ENCODE measurements at places on chromosomes 1 and 21.
A peak's percentile ranks its signal among the peaks of the same experiment; 100 is the strongest.

DNA sequence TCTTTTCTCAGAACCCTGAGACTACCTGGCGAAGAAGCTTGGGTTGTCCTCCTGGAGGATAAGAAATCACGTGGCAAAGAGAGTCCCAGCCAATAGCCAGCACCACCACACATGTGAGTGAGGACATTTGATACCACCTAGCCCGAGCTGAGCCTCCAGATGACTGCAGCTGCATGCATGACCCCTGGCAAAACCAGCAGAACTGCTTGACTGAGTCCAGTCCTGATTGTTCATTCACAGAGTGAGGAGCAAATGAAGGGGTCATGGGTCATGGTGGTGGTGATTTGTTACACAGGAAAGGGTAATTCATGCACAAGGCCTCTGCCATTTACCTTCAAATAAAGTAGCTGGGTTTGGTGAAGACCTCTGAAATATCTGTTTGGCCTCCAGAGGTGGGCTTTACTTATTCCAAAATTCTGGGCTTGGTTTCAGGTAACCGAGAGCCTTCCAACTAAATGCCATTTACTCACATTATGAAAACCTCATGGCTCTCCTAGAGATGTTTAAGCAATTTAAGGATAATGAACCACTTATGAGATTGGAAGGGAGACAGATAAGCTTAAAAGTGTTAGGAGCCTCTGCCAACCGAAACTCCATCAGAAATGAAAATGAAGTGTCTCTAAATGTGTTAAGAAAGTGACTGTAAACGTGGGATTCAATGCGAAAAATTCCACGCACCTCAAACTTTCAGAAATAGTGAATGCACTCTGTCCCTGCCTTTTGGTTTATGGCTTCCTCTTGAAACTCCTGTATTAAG lies 163.3 kb downstream of the SLC35F3 start:
- DNase-seq = no peak

DNA sequence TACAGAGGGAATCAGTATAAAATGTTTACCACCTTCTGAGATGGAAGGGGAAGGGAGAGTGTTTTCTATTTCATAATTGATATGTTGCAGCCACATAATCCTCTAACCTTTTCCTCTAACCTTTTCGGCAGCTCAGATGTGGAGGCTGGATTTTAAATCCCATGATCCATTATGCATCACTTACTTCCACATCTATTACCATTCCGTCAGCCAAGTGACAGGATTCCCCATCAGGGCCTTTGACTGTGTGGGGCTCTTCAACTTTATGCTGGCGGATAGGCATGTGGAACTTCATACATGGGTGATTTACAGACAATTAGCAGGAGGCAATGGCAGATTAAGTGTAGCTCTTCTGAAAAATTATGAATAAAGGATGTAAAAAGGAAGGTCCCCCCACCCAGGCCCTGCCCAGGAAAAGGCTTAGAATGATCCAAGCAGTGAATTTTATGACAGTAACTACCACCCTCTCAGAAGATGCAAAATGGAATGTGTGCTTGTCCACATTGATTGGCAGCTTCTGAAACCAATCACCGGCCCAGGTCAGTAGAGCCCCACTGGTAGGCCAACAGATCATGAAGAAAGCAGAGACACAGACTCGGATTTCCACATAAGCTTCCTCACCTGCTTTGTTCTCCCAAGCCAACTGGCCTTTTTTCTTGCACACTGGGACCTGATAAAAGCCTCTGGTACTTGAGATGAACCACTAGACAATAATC lies 147.0 kb downstream of the ST6GALNAC5 start:
- no peak for DNase-seq

GRCh38 chr1:72634946-72635345 lies 352.6 kb upstream of the NEGR1 start:
- no peak for DNase-seq

- DNase-seq = no peak
These were observed 14.7 kb upstream of the GPR37L1 start for GRCh38 chr1:202107801-202108731.

DNA sequence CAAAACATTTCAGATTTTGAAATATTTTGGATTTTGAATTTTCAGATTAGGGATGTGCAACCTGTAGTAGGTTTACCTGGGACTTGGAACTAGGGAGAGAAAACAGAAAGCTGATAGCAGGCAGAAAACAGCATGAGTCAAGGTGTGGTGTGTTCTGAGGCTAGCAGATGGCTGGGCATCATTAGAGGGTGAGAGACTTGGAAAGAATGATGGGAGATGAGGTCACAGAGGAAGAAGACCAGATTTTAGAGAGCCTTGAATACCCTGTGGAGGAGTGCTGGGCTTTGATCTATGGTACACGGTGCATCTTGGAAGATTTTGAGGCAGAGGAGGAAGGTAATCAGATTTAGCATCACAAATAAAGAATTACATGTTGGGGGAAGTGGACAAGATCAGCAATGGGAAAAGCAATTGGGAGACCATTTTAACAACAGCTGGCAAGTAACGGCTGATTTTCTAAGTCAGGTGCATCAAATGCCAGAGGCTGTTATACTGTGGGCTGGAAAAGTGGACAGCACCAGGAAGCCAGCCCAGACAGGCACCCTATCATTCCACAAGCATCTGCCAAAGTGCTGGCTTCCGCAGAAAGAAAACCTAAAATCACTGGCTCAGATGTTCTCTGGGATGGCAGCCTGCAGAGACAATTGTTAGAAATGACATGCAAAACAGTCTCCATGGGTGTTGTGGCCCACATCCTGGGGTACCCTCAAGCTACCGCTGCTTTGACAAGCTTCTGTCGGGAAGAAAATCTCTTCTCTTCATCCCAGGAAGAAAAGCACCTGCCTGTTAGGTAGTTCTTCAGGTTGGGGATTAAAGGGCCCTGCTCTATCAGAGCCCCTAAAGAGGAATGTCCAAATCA lies 30.9 kb upstream of the CAMK1G start:
- no peak for DNase-seq

DNA sequence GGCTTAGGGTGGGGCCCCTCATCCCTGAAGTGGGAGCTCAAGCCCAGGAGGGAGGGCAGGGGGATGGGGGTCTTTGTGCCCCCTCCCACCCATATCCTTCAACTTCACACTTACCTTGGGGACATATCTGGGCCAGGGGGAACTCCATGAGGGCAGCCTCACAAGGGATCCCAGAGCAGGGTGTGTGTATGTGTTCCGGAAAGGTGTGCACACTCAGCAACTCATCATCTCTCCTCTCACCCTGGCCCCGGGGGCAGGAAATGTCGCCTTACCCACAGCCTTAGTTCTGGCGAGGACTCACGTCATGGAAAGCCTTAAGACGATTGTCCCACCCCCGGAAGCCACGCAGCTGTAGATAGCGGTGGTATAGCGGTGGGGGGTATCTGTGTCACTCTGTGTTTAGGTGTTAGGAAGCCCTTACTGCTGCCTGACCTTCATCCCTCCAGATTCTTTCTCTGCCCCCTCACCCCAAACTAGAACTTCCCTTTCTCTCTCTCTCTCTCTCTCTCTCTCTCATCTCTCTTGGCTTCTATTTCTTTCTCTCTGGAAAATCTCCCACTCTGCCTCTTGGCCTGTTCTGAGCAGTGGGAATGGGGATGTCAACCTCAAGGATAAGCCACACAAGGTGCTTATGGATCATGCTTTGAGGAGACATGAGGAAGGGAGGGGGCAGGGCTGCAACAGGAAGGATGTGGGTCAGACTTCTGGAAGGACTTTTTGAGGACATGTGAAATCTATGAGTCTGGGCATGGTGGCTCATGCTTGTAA lies at the start of gene SH2D2A:
Gene SH2D2A, minus strand, starts transcription at position 288 of the 768 bp plus-strand sequence. Its CDS starts 140 bp downstream, at position 148.
- DNase-seq = peak; percentile 94

- DNase-seq = no peak
These were observed 164.3 kb downstream of the GRIK1 start for GRCh38 chr21:29775462-29775861.

GRCh38 chr1:205228093-205228521 lies 361 bp downstream of the TMCC2 start:
- no peak for DNase-seq

- DNase-seq = no peak
These were observed 4.9 kb downstream of the TMEM9 start for GRCh38 chr1:201149400-201149799.

- no peak for DNase-seq
These were observed 1573.0 kb upstream of the PRMT6 start for GRCh38 chr1:105483436-105483835.

GRCh38 chr1:205962821-205963221 lies 19.6 kb upstream of the SLC26A9 start:
- no peak for DNase-seq

GRCh38 chr1:180907313-180908055 lies 5.2 kb upstream of the KIAA1614 start:
- no peak for DNase-seq

DNA sequence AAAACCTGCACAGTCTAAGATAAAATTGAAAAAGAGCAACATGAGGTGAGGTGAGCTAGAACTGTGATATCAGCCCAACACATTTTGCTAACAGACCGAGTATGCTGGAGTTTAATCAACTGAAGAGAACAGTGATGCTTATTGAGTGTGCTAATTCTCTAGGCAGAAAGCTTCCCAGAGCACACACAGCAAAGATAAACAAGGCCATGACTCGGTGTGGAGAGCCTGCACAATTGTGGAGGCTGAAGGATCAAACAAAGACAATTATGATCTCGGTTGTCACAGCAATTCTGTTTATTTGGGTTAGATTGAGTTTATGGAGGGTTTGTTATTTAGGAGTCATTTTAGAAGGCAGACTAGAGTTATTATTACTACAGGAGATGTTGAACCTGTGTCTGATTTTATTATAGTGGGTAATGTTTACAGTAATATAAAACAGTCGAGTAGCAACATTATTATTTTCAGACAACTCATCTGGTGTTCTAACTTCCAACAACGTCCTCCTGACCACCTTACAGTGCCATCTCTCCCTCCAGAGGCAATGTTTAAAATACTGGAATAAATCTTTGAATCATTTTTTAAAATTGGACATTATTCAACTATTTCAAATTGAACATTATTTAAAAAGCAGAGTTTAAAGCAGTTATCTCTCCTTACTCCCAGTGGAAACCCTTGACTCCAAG lies 40.2 kb downstream of the DPT start:
- DNase-seq = no peak

GRCh38 chr1:6294890-6295556 lies 34.1 kb upstream of the GPR153 start:
- no peak for DNase-seq
